ENCODE measurements at places on chromosomes 12 and 14.

GRCh38 chr14:31286456-31287293, 79.1 kb upstream of the HECTD1 start:
- peak; percentile 18 for DNase-seq

- no peak for DNase-seq
These were observed 25.5 kb downstream of the SLC17A8 start for GRCh38 chr12:100382338-100382737.

GRCh38 chr12:39846971-39847650, 227.5 kb upstream of the ABCD2 start:
- DNase-seq = no peak

GRCh38 chr14:45757655-45758054, 504.7 kb upstream of the MIS18BP1 start:
- DNase-seq = no peak

DNA sequence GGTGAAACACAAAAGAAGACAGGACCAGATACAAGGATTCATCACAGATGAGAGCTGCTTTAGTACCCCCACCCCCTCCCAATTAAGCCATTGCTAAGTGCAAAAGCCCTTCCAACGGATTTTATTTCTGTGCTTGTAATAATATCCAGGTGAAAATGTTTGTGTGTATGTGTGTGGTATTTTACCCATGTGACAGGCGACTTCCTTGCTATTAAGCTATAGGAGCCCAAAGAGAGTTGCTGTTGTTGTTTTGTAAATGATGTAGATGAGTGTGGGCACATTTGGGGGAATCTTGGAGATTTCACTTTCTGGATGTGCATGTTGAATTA, 3.2 kb upstream of the HOXC4 start:
- DNase-seq = no peak

- DNase-seq = no peak
These were observed 6.0 kb downstream of the GAPDH start for GRCh38 chr12:6540181-6540877.

DNA sequence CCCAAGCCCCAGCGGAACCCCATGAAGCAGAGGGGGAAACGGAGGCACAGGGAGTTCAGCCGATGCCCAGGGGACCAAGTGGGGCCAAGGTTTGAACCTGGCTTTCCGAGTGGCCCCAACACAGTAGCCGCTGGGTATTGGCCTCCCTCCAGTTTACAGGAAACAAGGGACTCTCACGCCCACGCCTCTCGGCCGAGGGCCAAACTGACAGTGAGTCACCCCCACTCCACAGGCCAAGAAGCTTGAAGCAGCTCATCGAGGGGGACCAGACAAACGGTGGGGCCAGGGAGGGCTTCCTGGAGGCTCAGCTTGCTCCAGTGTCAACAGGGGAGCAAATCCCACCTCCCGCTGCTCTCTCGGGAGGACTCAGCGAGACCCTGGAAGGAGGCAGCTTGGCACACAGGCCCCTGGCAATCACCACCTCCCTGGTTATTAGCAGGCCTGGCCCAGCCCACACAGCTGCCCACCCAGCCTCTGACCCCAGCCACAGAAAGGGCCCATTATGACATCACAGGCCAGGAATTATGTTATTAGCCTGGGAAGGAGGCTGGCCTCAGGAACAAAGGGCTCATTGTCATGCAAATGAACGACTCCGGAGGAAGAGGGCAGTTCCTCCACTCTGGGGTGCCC, 54.6 kb downstream of the NCOR2 start:
- DNase-seq = peak; percentile 48

DNA sequence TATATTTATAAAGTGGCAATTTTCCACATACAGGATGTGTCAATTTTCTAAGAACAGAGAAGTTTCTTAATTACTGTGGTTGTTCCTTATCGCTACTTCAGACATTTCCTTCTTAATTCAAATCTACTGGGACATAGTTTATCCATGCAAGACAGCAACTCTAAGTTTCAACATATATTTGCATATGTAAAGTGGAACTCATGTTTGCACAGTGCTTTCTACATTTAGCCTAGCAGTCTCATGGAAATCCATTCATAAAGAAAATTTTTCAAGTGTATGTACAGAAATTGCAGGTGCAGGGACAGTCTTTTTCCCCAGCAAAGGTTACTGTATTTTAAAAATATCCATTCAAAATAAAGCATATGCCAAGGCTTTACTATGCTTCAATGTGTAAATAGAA, 956.7 kb upstream of the SEL1L start:
- DNase-seq = no peak

- no peak for DNase-seq
These were observed 39.4 kb downstream of the CRACR2A start for GRCh38 chr12:3713483-3713882.

DNA sequence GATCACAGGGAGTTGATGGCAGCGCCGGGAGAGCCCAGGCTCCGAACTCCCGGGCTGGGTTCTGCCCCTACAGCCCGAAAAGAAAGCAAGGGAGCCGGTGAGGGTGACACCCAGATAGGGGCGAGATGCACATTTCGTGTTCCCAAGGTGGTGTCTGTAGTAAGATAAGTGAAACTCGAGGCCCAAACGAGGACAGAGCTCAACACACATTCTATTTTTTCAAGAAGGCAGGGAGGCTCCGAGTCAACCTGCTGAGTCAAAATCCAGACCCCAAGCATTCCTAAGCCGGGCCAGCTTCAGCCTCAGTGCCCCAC, 24.2 kb upstream of the YY1 start:
- DNase-seq = no peak

GRCh38 chr14:96362071-96362964, 823 bp downstream of the ATG2B start:
- peak; percentile 76 for DNase-seq

DNA sequence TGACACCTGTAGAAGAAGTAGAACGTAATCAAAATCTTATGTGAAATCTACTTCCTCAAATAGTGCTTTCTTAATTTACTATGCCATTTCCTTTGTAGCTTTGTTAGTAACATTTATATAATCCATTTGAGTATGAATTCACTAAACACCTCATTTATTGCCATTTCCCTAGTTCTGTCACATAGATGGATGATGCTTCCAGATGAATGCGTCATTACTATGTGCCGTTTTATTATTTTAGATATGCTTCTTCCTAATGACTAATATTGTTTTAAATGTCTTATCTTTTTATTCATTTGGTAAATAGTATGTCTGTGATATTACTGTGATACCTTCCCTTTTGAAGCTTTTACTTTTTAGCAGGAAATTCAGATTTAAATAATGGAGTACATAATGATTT, 14.4 kb downstream of the FRMD6 start:
- DNase-seq = no peak

DNA sequence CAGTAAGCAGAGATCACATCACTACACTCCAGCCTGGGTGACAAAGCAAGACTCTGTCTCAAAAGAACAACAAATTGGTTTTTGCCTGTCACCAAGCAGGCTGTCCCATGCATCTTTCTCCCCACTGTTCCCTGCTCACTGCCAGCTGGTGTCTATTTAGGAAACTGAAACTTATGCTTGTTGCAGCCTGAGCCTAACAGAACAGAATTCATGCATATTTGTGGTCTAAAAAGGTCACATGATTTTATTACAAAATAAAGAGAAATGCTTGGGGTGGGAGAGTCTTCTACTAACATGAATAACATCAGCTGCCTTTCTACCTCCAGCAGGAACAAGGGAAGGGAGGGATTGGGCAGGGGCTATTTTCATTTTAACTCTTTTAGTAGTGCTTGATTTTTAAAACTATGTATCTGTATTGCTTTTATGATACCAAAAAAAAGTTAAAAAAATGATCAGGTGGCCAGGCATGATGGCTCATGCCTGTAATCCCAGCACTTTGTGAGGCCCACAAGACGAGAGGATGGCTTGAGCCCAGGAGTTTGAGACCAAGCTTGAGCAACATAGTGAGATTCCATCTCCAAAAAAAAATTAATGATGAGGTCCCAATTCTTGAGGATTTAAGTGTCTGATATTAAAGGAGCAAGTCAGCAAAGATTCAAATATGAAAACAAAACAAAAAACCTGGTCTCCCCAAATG, 923 bp downstream of the STAT2 start:
- DNase-seq = no peak

DNA sequence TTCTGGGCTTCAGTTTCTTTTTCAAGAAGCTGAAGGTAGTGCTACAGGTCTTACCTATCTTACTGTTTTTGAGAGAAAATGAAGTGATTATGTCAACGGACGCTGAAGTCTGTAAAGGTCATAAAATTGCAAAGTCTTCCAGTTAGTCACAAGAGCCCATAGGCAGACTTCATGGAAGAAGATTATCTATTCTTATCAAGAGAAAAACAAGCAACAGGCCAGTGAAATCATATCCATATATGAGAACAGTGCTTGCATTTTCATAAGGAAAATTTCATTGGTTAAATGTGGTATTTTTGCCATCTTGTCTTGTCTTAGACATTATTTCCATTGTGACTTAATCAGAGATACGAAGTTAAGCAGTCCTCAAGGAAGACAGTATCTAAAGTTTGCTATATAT, 412.7 kb upstream of the SEL1L start:
- DNase-seq = no peak

DNA sequence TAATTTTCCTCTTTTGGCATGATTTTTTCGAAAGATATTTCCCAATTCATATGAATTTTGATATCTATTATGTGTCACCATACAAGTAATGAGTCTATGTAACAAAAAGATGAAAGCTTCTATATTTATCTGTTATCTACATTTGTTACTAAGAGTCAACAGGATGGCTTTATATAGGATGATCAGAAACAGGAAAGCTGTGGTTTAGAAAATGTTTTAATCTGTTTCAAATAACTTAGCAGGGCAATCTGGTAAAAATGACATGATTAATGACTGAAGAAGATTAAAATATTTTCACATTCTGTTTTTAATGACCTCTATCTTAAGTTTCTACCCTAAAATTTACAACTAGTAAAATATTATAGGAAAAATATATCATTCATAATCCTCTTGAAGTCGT, 105.8 kb downstream of the MSRB3 start:
- DNase-seq = no peak

GRCh38 chr12:38502415-38502814, 185.8 kb downstream of the ALG10B start:
- DNase-seq = no peak

DNA sequence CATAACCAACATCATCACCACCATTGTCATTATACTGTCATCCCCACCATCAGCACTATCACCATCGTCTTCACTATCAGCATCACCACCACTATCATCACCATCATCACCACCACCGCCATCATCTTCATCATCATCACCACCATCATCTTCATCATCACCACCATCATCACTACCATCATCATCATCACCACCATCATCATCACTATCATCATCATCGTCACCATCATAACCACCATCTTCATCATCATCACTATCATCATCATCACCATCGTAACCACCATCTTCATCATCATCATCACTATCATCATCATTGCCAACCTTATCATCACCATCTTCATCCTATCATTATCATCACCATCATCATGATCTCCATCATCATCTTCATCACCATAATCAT, 39.0 kb downstream of the SVOP start:
- DNase-seq = no peak

DNA sequence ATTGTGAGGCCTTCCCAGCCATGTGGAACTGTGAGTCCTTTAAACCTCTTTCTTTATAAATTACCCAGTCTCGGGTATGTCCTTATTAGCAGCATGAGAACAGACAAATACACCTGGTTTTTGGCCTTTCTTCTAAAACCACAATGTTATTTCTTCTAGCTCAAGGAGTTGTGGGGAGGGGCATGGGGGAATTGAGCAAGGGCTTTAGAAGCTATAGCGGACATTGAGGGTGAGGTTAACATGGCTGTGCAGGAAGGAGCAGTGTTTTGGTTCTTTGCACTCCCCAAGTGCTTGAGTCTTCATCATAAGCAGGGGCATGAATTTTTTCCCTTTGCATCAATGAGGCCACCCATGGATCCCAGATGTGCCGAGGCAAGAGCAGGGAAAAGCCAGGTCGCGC, 86.8 kb downstream of the SPRING1 start:
- no peak for DNase-seq

- no peak for DNase-seq
These were observed 623 bp upstream of the C14orf132 start for GRCh38 chr14:96038558-96038919.

- DNase-seq = no peak
These were observed 158.6 kb downstream of the ANO4 start for GRCh38 chr12:100953217-100953616.

DNA sequence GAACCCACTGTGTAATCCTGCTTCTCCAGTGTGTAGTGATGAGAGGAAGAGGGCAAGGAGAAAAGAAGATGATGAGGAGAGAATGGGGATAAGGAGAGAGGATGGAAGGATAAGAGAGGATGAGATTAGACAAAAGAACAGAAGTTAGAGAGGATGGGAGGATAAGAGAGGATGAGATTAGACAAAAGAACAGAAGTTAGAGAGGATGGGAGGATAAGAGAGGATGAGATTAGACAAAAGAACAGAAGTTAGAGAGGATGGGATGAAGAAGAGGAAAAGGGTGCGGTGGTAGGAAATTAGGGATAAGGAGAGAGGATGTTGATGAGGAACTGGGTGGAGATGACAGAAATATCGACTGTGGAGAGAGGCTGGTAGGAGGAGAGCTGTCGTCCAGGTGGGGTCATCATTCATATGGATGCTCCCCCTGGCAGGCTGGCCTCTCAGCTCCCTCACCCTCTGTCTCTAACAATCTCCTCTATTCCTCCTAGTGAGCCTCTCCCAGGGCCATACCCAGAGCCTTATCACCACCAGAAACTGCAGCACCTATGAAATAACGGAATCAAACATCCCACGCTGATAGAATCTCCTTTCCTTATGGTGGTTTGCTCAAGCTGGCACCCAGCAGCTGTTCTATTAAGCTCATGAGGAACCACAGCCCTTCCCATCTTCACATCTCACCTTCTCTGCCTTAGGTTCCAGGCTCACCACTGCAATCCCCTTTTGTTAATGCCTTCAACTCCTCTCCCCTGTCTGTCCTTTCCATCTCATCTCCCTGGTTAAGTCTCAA, 6.0 kb upstream of the CIROP start:
- no peak for DNase-seq

DNA sequence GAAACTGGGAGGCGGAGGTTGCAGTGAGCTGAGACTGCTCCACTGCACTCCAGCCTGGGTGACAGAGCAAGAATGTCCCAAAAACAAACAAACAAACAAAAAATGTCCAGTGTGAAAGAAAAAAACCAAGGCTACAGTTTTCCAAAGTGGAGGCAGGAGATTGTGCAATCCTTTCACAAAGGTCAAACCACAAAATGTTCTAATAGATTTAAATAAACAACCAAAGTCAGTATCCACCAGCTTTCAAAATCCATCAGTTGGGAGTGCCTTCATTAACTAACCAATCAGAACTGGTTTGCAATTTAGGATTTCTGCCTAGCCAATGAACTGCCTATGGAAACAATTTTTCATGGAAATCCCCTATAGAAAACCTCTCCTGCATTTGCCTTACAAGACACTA, 52.3 kb upstream of the TRIM9 start:
- no peak for DNase-seq

DNA sequence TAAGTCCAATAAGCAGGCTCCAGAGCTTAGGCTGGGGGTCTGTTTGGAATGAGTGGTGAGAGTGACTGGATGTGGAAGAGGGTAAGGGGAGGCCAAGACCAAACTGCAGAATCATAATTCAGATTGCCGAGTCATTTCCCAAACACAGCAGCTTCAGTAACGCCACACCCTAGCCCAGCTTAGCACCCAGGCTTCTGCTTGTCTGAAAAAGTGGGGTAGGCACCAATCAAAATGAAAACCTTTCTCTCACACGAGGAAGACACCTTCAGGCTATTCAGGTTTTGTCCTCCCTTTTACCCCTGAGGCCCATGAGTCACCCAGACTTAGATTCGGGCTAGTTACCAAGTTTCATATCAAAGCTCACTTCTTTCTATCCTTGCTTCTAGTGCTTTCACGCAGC, 306.1 kb downstream of the DAD1 start:
- DNase-seq = no peak

GRCh38 chr12:119593578-119594398, at the start of gene TMEM233:
Gene TMEM233, plus strand, starts transcription at chr12:119593774. Its CDS starts 75 bp downstream, at chr12:119593849.
- DNase-seq = peak; percentile 46

- no peak for DNase-seq
These were observed 16.0 kb downstream of the AMDHD1 start for GRCh38 chr12:95959107-95959506.
